ENCODE measurements at places on chromosomes 6 and 20.

DNA sequence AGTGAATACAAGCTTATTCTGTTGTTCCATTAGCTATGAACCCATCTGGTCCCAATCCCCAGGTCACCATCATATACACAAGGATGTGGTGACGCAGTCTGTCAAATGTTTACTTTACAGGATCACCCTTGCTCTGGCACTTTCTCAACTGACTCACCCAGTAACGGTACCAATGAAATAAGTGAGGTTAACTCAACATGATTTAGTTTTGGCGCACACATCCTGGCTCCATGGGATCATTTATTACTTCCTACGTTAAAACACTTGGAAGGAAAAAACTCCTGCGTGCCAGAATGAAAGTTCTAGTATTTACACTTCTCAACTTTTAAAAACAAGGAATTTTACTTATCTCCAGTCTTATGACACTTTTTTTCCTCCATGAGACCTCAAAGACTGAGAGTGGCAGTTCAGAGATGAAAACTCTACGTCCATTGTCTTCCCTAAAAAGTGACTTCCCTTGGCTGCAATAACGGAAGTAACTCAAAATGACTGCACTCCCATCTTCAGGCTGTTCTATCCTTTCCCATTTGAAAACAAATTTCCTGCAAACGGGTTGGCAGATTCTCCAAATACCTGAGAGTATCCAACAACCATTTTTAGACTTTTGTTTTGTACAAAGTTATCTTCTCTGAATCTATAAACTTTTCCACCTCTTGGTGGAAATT lies 15.9 kb downstream of the AGPAT4 start:
- no peak for DNase-seq

GRCh38 chr20:45269754-45270270 lies 15.4 kb upstream of the SLPI start:
- no peak for DNase-seq

- DNase-seq: no peak
Measured at GRCh38 chr20:17943343-17943742, 25.3 kb downstream of the SNX5 start.

- no peak for DNase-seq
Measured at GRCh38 chr6:166331503-166332415, 10.6 kb downstream of the SFT2D1 start.

- no peak for DNase-seq
Measured at GRCh38 chr20:4522310-4522709, 199.4 kb upstream of the PRND start.

- no peak for DNase-seq
Measured at GRCh38 chr6:156413154-156413553, 364.0 kb upstream of the ARID1B start.

DNA sequence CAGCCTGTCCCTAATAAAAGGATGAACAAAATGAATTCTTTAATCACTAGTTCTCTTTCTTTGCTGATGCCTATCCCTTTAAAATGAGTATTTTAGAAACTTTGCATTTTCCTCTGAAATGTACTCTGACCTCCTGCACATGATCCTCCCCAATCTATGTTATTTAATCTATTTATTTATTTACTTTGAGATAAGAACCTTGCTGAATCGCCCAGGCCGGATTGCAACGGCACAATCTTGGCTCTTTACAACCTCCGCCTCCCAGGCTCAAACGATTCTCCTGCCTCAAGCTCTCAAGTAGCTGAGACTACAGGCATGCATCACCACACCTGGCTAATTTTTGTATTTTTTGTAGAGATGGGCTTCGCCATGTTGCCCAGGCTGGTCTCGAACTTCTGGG lies 27.9 kb downstream of the ADTRP start:
- DNase-seq: no peak

- DNase-seq: no peak
Measured at GRCh38 chr6:162249907-162250642, 477.5 kb downstream of the PRKN start.

GRCh38 chr20:51311636-51312479 lies 230.7 kb downstream of the NFATC2 start:
- no peak for DNase-seq

- DNase-seq: peak; percentile 15
Measured at GRCh38 chr20:11076434-11077105, 402.8 kb upstream of the JAG1 start.

DNA sequence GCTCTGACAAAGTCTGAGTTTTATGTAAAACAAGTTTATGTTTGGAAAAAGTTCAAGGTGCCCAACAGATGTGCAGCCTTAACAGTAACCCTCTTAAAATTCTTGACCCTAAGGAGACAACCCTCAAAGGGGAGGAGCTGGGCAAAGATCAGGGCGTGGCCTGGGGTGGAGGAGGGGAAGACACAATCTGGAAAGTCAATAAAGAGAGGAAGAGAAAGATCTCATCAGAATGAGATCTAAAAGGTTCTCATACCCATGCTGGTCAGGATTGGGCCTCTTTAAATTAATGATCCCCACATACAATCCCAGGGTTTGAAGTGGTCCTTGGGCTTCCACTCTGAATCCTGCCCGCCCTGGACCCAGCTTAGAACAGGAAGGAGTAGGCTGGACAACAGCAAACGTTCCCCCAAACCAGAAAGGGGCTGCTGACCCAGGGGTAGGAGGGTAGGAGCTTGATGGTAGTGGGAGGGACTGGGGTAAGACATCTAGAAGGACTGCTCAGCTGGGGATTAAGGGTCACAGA lies 33.0 kb downstream of the FOXP4 start:
- DNase-seq: no peak

- no peak for DNase-seq
Measured at GRCh38 chr20:51382986-51383821, 159.3 kb downstream of the NFATC2 start.

DNA sequence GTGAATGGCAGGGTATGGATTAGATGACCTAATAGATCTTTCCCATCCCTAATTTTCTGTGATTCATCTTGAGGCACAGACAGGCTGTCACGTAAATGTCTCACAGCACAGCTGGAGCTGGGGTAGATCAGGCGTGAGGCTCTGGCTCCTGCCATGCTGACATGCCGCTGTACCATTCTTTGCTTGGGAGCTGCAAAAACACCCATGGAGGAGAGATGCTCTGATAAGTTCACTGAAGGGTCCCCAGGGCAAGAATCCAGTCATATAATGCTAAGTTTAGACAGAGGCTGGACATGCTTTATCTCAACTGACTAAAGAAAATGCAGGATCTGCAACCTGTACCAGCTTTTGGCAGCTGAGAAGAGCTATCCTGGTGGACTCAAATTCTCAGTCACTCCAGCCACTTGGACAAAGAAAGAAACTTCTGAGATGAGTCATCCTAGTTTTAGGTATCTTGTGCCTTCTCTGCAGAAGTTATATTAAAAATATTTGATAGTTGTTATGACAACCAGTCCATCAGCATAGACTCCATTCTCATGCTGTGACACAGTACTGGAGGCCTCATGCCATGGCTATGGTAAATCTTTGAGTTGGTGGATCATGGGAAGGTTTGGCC lies 185.1 kb upstream of the RAB32 start:
- no peak for DNase-seq

- DNase-seq: no peak
Measured at GRCh38 chr6:121205569-121205968, 128.7 kb downstream of the TBC1D32 start.

GRCh38 chr6:163352011-163352685 lies 62.4 kb upstream of the QKI start:
- DNase-seq: no peak

DNA sequence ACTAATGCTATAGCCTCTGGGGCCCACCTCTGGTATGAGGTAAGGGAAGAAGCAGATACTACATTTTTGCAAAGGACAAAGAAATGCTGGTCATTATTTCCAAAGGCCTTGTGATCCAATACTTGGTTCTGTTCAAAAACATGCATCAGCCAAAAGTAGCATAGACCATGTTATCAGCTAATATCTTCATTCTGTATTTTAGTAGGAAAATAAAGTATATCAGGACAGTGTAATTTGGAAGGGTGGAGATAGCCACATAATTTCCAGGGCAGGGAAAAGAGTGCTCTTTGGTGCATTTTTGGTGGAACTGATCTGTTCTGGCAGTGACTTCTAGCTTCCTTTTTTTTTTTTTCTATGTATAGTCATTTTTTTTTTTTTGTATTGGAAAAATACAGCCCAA lies 258.0 kb upstream of the SOX4 start:
- no peak for DNase-seq

DNA sequence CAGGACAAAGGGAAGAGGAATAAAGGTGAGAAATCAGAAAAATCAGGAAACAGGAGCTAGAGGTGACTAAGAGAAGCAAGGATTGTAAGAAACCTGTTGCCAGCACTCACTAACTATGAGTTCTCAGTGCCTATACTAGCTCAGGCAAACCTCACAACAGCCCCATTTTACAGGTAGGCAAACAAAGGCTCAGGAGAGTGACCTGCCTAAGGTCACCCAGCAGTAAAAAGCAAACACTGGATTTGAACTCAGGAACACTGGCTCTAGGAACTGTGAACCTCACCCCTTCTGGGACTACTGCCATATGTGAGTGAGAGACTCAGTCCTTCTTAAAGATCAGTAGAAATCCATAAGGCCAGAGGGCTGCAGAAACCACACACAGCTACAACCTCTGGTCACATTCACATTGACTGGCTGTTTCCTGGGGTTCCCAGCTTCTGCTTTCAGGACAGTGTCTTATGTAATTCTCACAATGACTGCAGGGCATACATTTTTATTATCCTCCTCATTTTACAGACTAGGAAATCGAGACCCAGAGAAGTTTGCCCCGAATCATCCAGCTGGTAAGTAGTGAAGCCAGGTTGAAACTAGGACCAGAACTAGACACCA lies 80.7 kb upstream of the MAFB start:
- DNase-seq: no peak

DNA sequence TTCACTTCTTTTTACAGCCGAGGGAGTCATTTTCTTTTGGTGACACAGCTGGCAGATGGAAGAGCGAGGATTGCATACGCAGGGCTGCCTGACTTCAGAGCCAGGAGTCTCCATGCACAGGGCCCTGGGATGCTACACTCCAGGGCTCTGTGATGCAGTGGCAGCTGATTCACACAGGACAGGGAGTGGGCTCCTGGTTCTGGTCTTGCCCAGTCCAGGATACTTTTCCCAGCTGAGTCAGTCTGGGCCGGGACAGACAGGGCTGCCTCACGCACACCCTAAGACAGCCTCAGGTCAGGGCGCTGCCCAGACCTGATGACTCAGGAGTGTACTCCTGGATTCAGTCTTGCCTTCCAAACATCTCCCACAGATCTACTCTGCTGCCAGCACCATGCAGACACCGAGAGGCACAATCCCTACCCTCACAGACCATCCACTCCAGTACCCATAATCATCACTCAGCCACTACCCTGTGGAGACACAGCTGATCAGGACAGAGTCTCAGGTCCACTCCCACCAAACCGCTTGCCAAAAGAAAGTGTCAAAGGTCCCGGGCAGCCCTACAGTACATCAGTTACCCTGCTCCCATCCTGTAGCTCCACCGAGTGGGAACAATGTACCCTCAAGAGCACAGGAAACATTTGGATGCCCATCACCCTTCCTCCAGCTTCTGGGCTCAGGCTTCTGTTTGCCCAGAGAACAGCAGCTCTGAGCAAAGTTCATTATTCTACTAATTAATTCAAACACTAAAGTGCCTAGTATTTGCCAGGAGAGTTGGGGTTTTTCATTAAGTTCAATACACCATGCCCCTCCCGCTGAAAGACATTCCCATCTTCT lies 11.5 kb downstream of the SDC4 start:
- DNase-seq: no peak

DNA sequence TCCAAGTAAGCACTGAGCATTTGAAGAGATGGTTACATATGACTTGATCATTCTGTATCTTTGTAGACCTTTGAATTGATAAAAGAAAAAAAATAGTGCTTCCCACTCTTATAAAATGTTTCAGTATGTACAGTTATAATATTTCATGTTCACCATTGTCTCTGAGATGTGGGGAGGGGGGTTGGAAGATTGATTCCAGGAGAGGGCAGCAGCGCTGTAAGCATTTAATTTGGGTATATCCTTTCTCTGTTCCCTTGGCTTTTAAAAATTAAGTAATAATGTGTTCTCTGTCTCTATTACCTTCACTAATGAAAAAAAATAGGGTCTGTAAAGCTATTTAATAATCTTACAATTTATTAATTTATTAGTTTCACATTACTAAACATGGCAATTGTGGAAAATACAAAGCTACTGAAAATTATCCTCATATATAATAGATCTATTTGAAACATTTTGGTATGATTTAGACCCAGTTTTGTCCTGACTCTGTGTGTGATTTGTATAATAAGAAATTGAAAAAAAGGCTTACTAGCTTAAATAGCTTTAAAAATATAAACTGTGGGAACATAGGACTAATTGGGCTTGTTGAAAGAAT lies 341.2 kb downstream of the CDKAL1 start:
- DNase-seq: peak; percentile 33

DNA sequence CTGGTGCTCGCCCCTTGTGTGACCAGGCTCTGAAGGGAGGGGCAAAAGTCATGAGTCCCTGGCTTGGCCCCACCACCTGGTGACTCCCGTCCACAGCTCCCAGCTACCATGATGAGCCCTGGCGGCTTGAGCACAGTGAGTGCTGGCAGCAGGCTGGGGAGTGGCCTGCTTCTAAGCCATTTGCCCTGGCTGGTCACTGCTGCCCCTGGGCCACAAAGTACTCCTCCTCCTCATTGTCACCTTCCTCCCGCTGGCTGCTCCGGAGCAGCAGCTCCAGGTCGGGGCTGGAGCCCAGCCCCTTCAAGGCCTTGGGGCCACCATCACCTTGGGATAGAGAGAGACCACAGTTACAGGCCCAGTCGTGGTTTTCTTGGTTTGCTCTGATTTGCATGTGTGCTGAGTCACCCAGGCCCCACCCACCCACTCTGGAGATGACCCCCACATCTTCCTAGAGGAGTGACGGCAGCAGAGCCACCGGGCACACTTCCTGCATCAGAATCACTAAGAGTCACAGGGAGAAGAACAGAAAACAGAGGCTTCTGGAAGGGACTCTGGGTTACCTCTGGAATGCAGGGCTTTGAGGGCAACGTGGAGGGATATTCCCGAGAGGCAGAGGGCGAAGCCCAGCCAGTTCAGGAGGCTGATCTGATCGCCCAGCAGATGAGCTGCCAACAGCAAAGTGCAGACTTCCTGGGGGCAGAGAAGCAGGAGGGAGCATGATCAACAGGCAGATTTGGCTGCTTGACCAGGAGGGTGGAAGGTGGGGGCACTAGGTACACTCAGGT lies 42.1 kb upstream of the CDH22 start:
- peak; percentile 60 for DNase-seq

GRCh38 chr6:133241901-133242636 lies 912 bp downstream of the EYA4 start:
- peak; percentile 68 for DNase-seq

DNA sequence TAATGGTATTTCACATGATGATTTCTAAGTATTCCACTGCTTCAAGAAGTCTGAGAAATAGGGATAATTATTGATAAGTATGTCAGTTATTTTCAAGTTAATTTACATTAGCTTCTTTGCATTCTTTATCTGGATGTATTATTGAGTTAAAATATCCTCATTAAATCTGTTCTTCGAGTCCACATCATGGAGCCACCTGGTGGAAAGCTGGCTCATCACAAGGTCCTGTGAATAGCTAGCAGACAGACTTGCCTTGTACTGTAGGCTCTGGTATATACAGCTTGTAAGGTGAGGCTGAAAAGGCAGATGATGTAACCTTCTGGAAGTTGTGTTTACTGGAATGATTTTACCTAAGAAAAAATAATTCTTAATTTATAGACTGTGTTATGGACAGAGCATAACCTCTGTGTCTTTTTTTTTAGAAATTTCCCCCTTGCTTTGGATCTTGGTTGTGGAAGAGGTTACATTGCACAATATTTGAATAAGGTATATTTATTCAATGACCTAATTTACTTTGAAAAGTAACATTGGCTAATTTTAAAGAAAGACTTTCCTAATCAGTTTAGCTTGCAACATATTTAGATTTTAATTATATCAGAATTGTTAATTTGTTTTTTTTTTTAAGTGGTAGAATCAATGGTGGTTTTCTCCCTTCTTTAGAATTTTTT lies 3.5 kb downstream of the NDUFAF5 start:
- DNase-seq: peak; percentile 64

All from neural progenitor cell (in vitro differentiated cells).